ENCODE measurements at places on chromosomes 1 and 21. TPM values are rescaled to one million over a fixed set of nuclear protein-coding genes. Genes with fewer than 3 reads are reported as not detected.

LYPD8 gene
- total RNA-seq, result not detected

TRIM67 gene
- not detected for total RNA-seq

ERICH3 gene
- total RNA-seq, result 0.07 TPM

NUAK2 gene
- 8.7 TPM for total RNA-seq

DNA sequence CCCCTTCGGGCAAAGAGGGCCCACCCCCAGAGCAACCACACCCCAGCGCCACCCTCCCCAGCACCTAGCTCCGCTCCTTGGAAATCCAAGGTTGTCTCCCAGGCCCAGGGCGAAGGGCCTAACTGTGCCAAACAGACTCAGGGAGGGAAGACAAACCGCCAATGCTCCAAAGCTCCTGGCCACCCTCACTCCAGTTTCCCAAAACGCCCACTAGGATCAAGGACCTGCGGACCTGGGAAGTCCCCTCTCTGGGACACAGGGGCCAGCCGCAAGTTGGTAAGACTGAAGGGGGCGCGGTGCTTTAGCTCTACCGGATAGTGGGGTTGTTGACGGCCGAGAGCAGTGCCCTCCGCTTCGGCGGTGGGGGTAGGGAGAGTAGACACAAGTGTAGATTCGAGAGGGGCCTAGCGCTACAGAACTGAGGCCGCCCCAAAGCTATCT is 581 bp downstream of the IRF6 start:
- H3K27ac ChIP-seq, result peak overlapping the region; percentile 92
- H3K4me3 ChIP-seq, result peak overlapping the region; percentile 98
- H3K36me3 ChIP-seq, result no peaks in the 10 kb centered on the region

DNA sequence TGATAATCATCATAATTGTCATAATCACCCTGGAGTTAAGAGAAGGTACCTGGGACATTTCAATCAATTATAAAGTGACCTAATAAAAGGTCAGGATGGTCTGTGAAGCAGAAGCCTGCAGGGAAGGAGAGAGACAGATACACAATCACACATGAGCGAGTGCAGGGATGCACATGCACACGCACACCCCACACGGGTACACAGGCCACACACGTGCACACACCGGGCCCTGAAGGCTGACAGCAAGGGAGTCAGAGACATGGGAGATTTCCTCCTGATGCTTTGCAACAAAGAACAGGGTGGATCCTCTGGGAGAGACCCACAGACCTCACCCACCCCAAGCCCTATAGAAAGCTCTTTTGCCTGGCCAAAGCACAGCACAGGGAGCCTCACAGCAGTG is 82.3 kb upstream of the ZC3H12A start:
- no peak overlapping the region for H3K27ac ChIP-seq
- H3K4me3 ChIP-seq, result no peak overlapping the region
- peaks cover 31% of the 10 kb centered on the region for H3K4me1 ChIP-seq
- peaks cover 2% of the 10 kb centered on the region for H3K27me3 ChIP-seq
- no peak for DNase-seq

- no peak overlapping the region for H3K4me3 ChIP-seq
- peaks cover 24% of the 10 kb centered on the region for H3K27me3 ChIP-seq
- H3K36me3 ChIP-seq, result no peaks in the 10 kb centered on the region
- H3K27ac ChIP-seq, result no peak overlapping the region
- peaks cover 51% of the 10 kb centered on the region for H3K4me1 ChIP-seq
Observed at GRCh38 chr1:38134294-38134755, 87.7 kb upstream of the POU3F1 start.

DNA sequence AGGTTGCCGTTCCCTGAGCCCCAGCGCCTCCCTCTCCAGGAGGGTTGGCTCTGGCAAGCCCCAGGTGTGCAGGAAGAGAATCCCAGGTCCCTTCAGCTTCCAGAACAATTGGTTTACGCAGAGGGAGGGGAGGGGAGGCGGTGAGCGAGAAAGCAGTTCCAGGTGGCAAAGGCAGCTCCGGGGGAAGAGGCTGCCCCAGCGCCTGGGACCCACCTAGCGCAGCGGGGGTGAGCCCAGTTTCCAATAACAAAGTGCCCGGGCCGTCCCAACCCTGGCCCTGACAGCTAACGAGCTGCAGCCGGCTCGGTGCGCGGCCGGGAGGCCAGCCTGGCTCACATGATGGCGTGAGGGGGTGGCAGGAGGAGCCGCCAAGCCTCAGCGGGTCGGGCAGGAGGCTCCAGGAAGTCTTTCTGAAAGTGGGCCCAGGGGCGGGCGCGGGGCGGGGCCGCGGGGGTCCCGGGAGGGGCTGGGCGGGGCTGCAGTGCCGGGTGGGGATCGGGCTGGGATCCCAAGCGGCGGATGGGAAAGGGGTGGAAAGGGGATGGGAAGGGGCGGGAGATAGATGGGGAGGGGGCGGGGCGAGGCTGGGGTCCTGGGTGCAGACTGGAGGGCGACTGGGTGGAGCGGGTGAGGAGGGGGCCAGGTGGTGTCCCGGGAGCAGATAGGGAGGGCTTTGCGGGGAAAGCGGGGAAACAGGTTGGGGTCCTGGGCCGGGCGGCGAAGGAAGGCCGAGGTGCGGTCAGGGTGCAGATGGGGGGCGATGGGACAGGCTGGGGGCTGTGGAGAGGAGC is 22.8 kb downstream of the DHRS3 start:
- peak overlapping the region; percentile 75 for H3K4me3 ChIP-seq
- no peaks in the 10 kb centered on the region for H3K36me3 ChIP-seq
- peaks cover 5% of the 10 kb centered on the region for H3K27me3 ChIP-seq
- peak; percentile 86 for DNase-seq
- H3K27ac ChIP-seq, result peak overlapping the region; percentile 72

All from WTC11 (cell line).